ENCODE measurements at places on chromosomes 6 and 20. TPM values are rescaled to one million over a fixed set of nuclear protein-coding genes. Genes with fewer than 3 reads are reported as not detected.

Gene TGIF2
- 15.0 TPM for total RNA-seq

Gene ARID1B
- 28.1 TPM for total RNA-seq

Gene SYCP2
- 0.19 TPM for total RNA-seq

Gene CD40
- total RNA-seq = 9.5 TPM

Gene GABRR1
- not detected for total RNA-seq

Gene KCNK5
- not detected for total RNA-seq

Gene SLC17A1
- not detected for total RNA-seq

Gene SAMD3
- total RNA-seq = not detected

Gene FAM217A
- not detected for total RNA-seq

Gene UST
- total RNA-seq = 3.4 TPM

Gene ABHD16B
- total RNA-seq = not detected

Gene DNMT3B
- total RNA-seq = 2.6 TPM

Gene LTB
- 2.3 TPM for total RNA-seq

Gene TCP11
- total RNA-seq = not detected

Gene RNF39
- total RNA-seq = not detected

Gene OR2J3
- not detected for total RNA-seq

Gene PNPLA1
- total RNA-seq = not detected

Gene TFAP2C
- total RNA-seq = not detected

Gene ZNF391
- 0.66 TPM for total RNA-seq

Gene CTCFL
- total RNA-seq = not detected

Measured in endothelial cell of coronary artery (primary cell).